Kidney epithelial cell (primary cell): ENCODE measurements at places on chromosomes 12 and 14. TPM values are rescaled to one million over a fixed set of nuclear protein-coding genes. Genes with fewer than 3 reads are reported as not detected.

DNA sequence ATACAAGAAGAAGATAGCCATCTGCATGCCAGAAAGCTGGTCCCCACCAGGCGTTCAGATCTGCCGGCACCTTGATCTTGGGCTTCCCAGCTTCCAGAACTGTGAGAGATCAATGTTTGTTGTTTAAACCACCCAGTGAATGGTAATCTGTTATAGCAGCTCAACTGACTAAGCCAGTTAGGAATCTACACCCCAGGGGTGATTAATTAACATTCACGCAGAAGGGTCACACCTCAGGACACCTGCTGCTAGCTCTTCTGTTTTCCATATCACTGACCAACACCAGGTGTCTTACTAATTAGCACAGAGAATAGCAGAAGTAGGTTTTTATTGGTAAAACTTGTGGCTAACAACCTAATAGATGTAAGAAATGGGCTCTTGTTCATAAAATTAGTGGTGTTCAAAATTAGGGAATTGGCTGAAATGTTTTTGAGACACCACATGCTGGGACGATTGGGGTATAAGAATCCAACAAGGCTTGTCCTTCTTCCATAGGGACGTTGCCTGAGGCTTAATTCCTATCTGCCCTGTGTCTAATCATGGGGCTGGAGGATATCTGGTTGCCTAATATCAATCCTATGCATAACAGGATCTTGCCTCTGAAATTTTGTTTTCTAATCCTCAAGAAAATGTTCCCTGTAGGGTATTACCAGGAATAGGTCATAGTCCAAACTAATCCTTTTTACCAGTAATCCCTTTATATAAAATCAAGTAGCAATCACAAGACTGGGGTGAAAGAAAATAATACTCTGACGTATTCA lies 42.0 kb upstream of the CHST11 start:
- no peak for DNase-seq

GRCh38 chr14:64848239-64848638 lies 31.5 kb downstream of the SPTB start:
- no peak for DNase-seq

DNA sequence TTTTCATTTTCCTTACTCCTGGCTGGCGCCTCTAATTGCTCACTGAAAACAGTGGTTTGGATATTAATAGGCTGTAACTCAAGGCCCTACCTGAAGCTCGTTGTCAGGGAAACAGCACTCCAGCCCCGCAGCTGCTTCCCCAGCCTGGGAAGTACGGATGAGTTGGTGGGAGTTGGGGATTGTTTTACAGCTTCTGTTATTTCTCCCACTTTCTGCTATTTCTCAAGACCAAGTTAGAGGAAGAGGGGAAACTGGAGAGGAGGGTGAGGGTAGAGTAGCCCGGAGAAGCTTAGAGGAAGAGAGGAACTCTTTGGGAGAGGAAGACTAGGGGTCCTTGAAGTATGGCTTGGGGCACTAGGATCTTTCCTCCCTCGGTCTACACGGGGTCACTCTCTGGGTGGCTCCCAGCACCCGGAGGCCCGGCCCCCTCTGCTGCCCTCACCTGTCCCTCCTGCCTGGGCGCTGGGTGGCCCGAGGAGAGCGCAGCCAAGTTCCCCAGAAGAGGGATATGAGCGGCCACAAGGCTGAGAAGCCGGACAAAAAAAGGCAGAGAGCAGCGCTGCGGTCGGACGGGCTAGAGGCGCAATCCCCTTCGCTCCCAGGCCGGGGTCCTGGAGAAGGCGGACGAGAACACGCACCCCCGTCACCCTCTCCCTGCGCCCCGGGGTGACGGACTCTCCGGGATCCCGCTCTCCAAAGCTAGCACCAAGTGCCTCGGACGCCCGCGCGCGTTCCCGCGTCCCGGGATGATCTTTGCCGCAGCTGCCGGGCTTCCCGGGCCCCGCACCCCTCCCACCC lies 671 bp downstream of the SPTB start:
- DNase-seq: no peak

The DNAJC22 gene
- 1.2 and 1.6 TPM in 2 replicates for total RNA-seq
